Colonic mucosa (tissue), 4 donors: ENCODE measurements at places on chromosomes 11 and 22.

DNA sequence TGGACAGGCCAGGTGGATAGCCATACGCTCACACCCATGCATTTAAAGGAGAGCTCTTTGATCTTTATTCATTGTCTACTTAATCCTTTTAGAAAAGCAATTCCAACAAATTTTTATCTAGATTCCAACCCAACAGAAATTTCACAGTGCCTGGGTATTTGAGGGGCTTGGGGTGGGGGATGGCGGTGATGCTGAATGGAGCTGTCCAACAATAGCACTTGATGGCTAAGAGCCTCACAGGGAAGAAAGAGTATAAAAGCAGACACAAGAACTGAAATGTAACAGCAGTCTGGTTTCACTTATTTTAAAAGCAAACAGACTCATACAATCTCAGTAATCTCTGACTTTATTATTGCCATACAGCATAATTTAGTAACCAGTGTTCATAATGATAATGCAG, 101.8 kb upstream of the SORL1-AS1 start:
- H3K4me3 ChIP-seq = no peak overlapping the region
- H3K4me1 ChIP-seq = no peaks in the 10 kb centered on the region
- no peak for DNase-seq
- H3K27me3 ChIP-seq = no peaks in the 10 kb centered on the region
- peak overlapping the region; percentile 44 for H3K27ac ChIP-seq
- peaks cover 5% of the 10 kb centered on the region for H3K36me3 ChIP-seq

GRCh38 chr11:20159466-20160381, 551 bp downstream of the DBX1 start:
- peaks cover 87% of the 10 kb centered on the region for H3K27me3 ChIP-seq
- no peak for DNase-seq
- H3K4me3 ChIP-seq = no peak overlapping the region
- peaks cover 6% of the 10 kb centered on the region for H3K4me1 ChIP-seq
- H3K27ac ChIP-seq = no peak overlapping the region
- no peaks in the 10 kb centered on the region for H3K36me3 ChIP-seq

DNA sequence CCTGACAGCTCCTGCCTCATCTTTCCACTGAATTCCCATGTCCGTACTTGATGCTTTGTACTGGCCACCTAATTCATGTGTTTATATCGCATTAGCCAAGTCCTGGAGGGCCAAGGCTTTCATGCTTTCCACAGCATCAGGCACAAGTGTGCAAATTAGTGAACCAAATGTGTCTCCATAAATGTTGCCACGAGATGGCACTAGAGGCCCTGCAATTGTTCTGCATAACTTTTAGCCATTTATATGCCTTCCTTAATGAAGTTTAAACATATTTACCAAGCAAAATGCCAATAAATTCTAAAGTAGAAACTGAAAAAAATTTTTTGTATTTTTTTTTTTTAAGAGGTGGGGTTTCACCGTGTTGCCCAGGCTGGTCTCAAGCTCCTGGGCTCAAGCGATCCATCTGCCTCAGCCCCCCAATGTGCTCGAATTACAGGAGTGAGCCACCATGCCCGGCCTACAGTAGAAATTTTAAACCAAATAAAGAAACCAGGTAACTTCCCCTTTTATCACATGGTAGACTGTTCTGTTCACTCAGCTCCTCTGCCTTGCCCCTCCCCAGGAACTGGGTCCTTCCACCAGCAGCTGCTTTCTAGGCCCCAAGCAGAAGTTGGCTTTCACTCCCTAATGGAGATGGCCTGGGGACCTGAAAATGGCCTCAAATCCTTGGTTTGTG, 20.8 kb upstream of the IL18BP start:
- DNase-seq = peak; percentile 65
- no peaks in the 10 kb centered on the region for H3K27me3 ChIP-seq
- no peak overlapping the region for H3K27ac ChIP-seq
- no peaks in the 10 kb centered on the region for H3K36me3 ChIP-seq
- H3K4me3 ChIP-seq = no peak overlapping the region

DNA sequence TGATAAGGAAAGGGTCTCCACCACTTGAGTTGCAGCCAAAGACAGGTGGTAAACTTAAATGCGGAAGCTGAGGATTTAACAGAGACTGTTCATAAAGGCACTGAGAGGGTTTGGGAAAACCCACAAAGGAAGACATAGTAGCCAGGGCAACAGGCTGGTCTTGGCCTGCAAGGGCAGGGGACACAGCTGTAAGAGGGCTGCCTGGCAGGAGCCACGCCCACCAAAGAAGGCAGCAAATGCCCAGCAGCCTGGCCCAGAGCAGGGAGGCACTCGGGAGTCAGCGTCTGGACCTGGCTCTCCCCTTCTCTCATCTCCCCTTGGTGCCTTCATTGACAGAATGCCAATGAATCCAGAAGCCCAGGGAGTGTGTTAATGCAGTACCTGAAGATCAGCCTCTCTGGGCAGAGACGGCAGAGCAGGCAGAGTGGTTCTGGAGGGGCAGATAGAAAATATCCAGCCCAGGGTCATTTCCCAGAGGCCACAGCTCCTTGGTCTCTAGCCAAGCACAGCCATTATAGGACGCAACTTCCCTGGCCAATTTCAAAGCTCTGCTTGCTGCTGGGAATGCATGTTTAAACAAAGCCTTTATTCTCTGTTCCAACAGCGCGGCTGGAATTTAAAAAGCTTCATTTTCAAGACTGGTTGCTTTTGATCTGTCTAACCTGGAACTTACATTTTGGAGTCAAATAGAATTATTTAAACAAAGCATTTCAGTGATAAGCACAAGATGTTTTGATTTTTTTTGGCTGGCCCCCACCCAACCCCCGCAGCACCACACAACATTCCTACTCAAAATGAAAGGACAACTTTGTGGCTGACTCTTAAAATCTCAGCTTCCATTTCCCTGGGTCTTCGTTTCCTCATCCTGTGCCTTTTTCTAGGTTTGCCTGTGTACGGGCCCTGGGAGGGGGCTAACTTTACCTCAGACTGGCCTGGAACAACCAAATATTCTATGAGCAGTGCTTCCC, 125.6 kb upstream of the LMO1 start:
- no peaks in the 10 kb centered on the region for H3K36me3 ChIP-seq
- H3K4me3 ChIP-seq = no peak overlapping the region
- H3K4me1 ChIP-seq = no peaks in the 10 kb centered on the region
- no peaks in the 10 kb centered on the region for H3K27me3 ChIP-seq
- DNase-seq = no peak

DNA sequence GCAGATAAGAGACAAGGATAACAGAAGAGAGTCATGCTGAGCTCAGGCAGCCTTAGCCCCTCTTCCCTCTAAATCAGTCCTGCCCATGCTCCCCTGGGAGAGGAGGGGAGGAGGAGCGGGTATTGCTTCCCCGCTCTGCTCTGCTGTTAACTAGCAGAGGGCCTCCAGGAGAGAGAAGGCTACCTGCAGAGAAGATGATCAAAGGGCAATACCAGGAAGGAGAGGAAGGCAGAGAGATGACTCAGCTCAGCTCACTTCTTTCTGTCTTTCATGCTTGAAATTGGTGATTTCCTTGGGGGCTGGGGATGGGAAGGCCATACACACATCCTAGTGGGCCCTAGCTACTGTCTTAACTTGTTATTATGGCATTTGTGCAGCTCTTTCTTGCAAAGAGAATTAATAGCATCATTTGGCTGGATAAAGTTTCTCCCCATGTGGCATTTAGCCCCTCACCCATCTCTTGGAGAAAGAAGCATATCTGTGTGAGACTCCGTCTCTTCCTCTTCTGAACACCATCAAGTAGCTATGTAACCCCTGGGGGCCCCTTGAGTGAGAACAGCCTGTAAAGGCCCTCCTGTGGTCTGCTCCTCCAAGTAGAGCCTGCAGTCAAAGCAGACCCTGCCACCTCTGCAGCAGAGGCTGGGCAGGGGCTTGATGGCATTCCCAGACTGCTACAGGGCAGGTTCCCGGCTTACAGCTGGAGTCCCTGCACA, 33.4 kb upstream of the AMOTL1 start:
- H3K27ac ChIP-seq = no peak overlapping the region
- H3K4me1 ChIP-seq = no peaks in the 10 kb centered on the region
- H3K4me3 ChIP-seq = no peak overlapping the region
- peaks cover 23% of the 10 kb centered on the region for H3K27me3 ChIP-seq
- no peak for DNase-seq

DNA sequence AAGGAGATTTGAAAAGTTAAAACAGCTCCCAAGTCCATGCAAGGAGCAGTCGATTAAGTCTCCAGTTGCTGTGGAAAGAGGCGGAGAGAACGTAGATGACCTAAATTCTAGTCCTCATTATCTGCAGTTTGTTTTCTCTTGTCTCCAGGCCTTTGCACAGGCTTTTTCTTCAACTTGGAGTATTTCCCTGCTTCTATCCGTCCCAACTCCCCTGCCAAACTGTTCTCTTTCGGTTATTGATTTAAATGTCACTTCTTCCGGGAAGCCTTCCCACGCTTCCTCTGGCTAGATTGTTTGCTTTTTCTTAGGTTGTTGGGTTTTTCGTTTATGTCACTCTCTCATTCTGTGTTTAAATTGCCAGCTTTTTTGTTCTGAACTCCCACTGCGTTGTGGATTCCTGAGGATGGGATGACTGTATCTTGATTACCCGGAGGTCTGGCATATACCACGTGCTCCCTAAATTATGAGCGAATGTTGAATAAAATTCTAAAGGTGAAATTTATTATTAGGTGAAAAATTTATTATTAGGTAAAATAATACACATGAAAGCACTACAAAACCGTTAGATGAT, 463 bp downstream of the TMEM126B start:
- no peaks in the 10 kb centered on the region for H3K36me3 ChIP-seq
- no peaks in the 10 kb centered on the region for H3K27me3 ChIP-seq
- peak; percentile 32 for DNase-seq
- peaks cover 6% of the 10 kb centered on the region for H3K4me1 ChIP-seq

- no peak for DNase-seq
- peaks cover 10% of the 10 kb centered on the region for H3K36me3 ChIP-seq
- no peak overlapping the region for H3K27ac ChIP-seq
- no peak overlapping the region for H3K4me3 ChIP-seq
- no peaks in the 10 kb centered on the region for H3K4me1 ChIP-seq
Observed at GRCh38 chr22:35322126-35322525, 22.4 kb downstream of the TOM1 start.

- H3K36me3 ChIP-seq = no peaks in the 10 kb centered on the region
- H3K27me3 ChIP-seq = no peaks in the 10 kb centered on the region
- no peak for DNase-seq
- no peak overlapping the region for H3K4me3 ChIP-seq
- H3K4me1 ChIP-seq = no peaks in the 10 kb centered on the region
Observed at GRCh38 chr11:72970557-72971118, 156.4 kb downstream of the ATG16L2 start.

GRCh38 chr22:50546326-50547262, 895 bp downstream of the KLHDC7B start:
- no peaks in the 10 kb centered on the region for H3K4me1 ChIP-seq
- no peak for DNase-seq
- H3K27me3 ChIP-seq = peaks cover 32% of the 10 kb centered on the region
- H3K36me3 ChIP-seq = no peaks in the 10 kb centered on the region
- no peak overlapping the region for H3K4me3 ChIP-seq

DNA sequence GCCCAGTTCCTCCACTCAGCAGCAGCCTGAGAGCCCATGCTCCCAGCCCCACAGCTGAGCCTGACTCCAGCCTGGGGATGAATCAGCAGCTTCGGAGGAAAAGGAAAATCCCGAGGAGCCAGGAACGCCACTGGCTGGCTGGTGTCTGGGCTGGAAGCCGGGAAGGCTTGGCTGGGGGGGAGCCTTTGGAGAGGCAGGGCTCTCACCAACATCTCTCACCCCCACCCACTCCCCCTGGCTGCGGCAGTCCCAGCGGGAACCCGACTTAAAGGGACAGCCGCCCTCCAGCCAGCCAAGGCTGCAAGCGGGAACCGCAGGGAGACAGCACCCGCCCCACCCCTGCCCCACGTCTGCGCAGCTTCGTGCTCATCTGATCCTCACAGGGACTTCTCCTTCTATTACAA, 28.4 kb downstream of the KIAA0930 start:
- H3K27ac ChIP-seq = peak overlapping the region; percentile 63
- H3K4me3 ChIP-seq = no peak overlapping the region
- DNase-seq = peak; percentile 53
- no peaks in the 10 kb centered on the region for H3K36me3 ChIP-seq

DNA sequence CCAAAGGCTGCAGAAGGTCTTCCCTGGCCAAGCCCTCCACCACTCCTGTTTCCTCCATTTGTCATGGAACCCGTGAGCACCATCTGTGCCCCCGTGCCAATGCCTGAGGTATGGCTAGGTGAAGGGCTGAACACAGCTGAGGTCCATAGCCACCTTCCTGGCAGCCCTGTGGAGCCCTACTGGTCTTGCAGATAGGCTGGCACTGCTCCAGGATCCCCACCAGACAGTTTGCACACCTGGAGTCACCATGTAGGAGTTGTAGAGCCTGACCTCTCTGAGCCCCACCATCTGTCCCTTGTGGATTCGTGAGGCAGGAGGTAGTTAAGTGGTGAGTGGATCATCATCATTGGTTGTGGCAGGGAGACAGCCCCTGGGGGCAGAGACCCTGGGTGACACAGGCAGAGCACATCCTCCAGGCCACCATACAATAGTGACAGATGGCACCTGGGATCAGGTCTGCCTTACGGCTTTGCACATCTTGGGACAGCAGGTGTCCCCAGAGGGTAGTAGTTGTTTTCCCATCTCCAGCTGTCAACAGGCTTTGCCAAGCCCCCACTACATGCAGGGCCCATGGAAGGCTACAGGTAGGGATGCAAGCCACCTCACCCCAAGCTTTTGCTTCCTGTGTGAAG, 52.5 kb upstream of the SUSD2 start:
- no peak overlapping the region for H3K4me3 ChIP-seq
- H3K4me1 ChIP-seq = no peaks in the 10 kb centered on the region
- no peaks in the 10 kb centered on the region for H3K27me3 ChIP-seq
- no peaks in the 10 kb centered on the region for H3K36me3 ChIP-seq
